ENCODE measurements at places on chromosomes 7 and 10.
A peak's percentile ranks its signal among the peaks of the same experiment; 100 is the strongest.

DNA sequence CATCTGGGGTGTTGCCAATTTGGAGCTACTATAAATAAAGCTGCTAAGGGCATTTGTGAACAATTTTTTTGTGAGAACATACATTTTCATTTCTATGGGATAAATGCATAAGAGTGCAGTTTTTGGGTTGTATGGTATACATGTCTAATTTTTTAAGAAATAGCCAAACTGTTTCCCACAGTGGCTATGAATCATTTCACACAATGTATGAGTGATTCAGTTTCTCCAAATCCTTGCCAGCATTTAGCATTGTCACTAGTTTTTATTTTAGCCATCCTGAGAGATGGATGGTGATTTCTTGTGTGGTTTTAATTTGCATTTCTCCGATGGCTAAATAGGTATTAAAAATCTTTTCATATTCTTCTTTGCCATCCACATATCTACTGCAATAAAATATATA lies 105.3 kb downstream of the AMPH start:
- no peak for DNase-seq

- no peak for DNase-seq
These were observed 60.8 kb downstream of the XRCC2 start for GRCh38 chr7:152615031-152615741.

GRCh38 chr10:73647875-73648651 lies 6.8 kb upstream of the MYOZ1 start:
- no peak for DNase-seq

DNA sequence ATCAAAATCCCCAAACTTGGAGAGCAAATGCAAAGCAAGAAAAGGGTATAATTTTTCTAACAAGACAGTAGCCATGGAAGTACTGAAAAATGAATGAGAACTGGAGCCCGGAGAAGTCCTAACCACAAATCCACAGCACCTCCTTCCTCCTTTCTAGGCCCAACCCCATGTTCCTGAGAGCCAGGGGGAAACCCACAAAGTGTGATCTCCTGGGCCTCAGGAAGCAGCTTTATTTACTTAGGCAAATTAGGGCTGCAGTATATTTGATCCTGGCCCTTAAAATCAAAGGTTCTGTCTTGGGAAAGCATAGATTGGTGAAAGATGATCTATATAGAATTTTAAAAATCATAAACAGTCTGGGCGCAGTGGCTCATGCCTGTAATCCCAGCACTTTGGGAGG lies 103.0 kb downstream of the DOCK4 start:
- peak; percentile 68 for DNase-seq

Data from suppressor macrophage treated with lipopolysaccharide for 4 hours (primary cell).